Activated CD8-positive, alpha-beta memory T cell treated with anti-CD3 and anti-CD28 coated beads for 4 hours (primary cell): ENCODE measurements at places on chromosomes 7 and 10.
A peak's percentile ranks its signal among the peaks of the same experiment; 100 is the strongest.

DNA sequence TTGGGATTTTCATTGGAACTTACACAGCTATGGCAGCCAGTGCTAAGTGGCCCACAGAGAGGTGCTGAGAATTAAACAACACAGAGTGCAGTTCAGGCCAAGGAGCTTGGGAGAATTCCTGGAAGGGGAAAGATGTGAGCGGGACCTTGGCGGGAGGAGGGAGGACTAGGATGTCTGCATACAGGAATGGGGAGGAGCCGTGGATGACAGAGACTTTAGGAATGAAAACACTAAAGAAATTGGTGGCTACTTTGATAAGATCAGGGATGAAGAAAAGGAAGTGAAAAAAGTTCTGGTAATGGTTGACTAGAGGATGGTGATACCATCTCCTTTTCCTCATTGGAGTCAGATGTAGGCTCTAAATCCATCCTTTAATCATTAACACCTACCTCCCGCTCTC lies 234.2 kb upstream of the FZD8 start:
- DNase-seq = no peak

DNA sequence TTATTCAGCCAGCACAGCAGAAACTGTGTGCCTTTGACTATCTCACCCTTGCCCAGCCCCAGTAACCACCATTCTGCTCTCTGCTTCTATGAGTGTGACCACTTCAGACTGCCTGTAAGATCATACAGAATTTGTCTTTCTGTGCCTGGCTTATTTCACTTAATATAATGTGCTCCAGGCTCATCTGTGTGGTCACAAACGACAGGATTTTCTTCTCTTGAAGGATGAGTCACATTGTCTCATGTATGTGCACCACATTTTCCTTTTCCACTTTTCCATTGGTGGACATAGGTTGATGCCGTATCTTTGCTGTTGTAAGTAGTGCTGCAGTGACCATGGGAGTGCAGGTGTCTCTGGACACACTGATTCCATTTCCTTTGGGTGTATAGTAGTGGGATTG lies 122.5 kb upstream of the LANCL2 start:
- no peak for DNase-seq

DNA sequence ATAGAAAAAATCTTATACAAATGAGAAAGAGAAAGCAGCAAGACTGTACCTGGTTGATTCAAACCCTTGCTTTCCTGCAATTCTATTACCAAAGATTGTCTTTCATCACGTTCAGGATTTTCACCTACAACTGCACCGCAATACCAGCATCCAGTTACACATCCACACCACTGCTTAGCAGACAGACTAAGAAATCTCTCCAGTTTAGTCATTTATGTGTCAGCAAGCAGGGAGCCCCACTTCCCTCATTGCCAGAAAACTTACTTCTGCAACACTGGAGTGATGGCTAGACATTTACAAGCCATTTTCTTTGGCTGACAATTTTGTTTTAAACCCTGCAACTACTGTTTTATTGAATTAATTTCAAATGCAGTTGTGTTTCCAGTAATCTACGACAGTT lies 359.6 kb upstream of the MEOX2 start:
- no peak for DNase-seq

GRCh38 chr10:14001298-14002040 lies 329.3 kb downstream of the FRMD4A start:
- no peak for DNase-seq

DNA sequence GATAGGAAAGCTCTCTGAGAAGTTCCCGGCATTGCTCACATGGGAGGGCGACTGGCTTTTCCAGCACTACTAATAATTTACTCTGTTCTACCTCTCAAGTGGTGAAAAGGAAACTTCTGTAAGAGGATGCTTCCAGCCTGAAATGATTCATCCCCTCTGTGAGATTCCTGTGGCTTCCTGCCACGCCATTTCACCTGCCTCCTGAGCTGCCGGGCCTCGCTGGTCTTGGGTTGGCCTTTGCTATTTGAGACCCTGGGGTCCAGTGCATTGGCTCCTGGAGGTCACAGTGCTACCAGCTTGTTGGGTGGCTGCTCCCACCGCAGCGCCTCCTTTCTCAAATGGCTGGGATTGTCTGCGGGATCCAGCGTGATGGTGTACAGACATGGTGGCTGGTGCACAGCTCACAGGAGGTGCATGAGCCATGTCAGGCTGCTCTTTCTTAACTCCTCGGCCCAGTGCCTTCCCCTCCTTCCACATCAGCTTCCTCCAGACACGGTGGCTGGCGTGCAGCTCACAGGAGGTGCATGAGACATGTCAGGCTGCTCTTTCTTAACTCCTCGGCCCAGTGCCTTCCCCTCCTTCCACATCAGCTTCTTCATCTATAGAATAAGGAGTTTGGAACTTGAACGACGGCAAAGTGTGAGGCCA lies 42.9 kb upstream of the PCBD1 start:
- no peak for DNase-seq

GRCh38 chr7:74283858-74284447 lies 5.3 kb upstream of the CLIP2 start:
- DNase-seq = no peak

DNA sequence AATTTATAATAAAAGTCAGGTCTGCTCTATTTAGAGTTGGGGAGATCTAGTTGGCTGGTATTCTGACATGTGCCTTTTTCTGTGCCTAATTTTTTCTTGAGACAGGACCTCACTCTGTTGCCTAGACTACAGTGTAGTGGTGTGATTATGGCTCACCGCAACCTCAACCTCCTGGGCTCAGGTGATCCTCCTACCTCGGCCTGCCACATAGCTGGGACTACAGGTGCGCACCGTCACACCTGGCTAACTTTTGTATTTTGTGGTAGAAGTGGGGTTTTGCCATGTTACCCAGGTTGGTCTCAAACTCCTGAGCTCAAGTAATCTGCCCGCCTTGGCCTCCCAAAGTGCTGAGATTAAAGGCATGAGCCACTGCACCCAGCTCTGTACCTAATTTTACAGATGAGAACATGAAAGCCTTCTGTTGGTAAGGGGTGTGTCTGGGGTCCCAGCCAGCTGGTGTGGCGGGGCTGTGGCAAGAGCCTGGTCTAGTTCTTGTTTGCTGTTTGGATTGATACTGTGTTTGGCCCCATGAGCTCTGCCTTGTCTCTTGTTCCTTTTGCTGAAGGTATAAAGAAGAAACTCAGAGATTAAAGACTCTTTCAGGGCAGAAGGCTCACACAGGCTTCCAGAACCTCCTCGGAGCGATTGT lies 31.4 kb downstream of the POR start:
- no peak for DNase-seq

GRCh38 chr10:95325863-95326262 lies 35.1 kb upstream of the PDLIM1 start:
- DNase-seq = no peak

- DNase-seq = peak; percentile 63
Measured at GRCh38 chr7:28408960-28409715, 3.2 kb upstream of the CREB5 start.

GRCh38 chr10:87976101-87976743 lies 112.8 kb downstream of the PTEN start:
- DNase-seq = no peak

DNA sequence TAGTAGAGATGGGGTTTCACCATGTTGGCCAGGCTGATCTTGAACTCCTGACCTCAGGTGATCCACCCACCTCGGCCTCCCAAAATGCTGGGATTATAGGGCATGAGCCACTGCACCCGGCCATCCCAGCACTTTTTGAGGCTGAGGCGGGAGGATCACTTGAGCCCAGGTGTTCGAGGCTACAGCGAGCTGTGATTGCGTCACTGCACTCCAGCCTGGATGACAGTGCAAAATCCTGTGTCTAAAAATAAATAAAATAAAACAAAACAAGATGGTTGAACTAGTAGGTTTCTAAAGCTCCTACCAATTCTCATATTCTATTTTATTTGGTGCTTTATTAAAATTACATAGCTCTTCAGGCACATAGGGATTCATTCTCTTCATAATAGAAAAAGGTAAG lies 890.3 kb upstream of the AUTS2 start:
- no peak for DNase-seq

- no peak for DNase-seq
Measured at GRCh38 chr10:14674376-14675050, 100.2 kb downstream of the FAM107B start.

DNA sequence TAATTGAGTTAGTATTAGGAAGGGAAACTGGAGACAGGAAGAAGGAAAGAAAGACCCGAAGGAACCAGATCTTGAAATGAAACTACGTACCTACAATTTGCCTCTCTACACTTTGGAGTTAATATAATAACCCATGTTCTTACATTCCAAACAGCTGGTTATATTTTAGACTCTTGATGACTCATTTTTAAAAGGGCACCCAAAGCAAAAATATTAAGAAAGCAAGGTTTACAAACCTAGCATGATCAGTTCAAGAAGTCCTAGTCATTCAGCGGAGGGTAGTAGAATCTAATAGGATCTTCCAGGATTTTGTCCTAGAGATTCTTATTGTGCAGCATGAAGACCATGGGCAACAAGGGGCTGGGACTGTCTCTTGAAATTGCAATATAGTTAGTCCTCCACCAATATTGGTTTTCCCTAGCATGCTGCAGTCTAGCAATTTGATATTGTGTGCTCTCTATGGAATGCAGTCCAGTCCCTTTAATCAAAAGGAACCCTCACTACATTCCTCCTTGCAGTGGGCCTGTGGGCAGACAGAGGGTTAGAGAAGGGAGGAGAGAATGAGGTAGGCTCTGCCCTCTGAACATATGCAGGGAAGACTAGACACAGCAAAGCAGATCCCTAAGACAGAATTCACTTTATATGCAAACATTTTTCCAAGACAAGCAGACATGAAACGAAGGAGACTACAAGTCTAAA lies 230.3 kb downstream of the INHBA start:
- no peak for DNase-seq

GRCh38 chr7:76165973-76166403 lies 35.7 kb upstream of the SRRM3 start:
- DNase-seq = no peak

DNA sequence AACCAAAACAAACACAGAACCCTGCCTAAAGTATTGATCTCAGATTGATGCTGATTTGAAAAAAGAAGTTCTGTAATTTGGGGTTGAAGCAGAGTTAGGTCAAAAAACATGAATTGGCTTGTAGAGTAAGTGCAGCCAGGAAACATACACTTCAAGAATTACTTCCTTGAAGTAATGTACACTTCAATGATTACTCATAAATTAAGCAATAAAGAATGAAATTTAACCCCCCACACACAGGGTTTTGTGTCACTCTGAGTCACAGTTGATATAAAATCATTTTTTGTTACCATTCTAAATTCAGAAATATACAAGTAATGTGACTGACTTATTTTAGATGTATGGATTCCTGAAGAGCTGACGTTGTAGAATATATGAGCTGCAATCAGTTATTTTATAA lies 622.2 kb downstream of the POM121L12 start:
- no peak for DNase-seq
